ENCODE measurements at places on chromosomes 3 and 15.

GRCh38 chr15:89822951-89823711, 8.5 kb upstream of the ANPEP start:
- no peak for DNase-seq

DNA sequence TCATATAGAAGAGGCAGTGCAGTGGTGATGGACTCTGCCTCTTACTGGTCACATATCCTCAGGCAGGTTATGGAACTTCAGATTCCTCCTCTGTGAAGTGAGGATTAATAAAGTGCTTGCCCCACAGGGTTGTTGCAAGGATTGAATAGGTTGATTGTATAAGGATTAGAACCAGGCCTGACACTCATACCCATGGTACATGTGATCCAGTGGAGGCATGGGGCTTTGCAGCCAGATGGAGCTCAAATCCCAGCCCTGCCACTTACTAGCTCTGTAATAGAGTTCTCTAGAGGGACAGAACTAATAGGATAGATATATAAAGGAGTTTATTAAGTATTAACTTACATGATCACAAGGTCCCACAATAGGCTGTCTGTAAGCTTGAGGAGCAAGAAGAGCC, 184.6 kb upstream of the EIF1B start:
- DNase-seq = no peak

DNA sequence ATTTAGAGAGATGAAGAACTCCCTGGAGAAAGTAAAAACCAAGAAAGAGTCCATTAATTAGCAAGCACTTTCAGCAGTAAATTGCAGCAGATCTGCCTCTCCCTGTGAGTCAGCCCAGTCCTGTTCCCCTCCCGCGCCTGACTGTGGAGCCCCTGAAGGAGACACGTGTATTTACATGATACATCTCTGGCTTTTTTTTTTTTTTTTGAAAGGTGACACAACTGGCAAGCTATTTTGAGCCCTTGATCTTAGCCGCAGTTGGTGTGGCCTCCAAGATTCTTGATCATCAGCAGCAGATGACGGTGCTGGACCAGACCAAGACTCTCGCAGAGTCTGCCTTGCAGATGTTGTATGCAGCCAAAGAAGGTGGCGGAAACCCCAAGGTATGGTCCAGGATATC, 271.8 kb upstream of the TPM1 start:
- DNase-seq = no peak

GRCh38 chr3:139111392-139112229, 66.9 kb upstream of the PRR23C start:
- DNase-seq = peak; percentile 28

DNA sequence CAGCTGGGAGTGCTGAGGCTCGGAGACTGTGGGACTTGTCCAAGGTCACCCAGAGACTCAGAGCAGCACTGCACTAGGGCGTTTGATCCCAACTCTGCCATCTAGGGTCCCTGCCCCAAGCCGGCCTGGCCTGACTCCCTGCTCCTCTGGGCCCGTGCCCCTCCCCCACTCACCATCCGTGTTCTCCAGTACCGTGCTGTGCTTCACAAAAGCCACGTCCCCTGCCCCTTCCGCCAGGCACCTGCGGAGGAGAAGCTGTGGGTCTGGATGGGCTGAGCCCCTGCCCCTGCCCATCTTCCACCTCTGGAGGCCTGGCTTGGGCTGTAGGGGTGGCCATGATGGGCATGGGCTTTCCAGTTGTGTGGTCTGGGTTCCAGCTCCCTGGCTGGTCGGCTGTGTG, 8.4 kb downstream of the MELTF start:
- no peak for DNase-seq

GRCh38 chr3:177041021-177041729, 156.1 kb downstream of the TBL1XR1 start:
- DNase-seq = no peak

DNA sequence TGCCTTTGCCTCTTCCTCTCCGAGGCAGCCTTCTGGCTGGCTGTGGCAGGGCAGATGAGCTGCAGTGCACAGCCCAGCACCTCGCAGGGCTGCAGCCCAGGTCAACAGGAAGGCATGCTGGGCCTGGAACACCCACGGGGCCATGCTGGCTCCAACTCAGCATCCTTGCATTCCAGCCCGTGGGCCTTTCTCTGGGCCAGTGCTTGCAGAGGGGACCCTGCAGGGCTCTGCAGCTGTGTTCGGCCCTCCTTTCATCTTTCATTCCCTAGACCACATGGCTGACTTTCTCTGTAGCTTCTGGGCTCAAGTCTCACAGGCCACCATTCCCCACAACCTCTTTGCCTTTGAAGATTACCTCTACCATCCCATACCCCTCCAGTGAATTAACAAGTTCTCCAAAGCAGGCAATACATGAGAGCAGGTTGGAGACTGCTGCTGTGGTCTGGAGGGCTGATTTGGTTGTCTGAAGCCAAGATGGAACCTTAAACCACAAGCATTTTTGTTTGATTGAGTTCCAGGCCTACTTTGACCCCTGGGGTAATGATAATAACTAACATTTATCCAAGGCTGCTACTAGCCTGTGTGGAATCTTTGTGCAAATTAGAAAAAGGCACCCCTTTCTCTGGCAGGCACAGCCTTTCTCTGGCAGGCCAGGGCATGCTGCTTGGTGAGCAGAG, 5.9 kb downstream of the FAM131A start:
- no peak for DNase-seq

GRCh38 chr15:85494048-85494777, 113.8 kb downstream of the AKAP13 start:
- DNase-seq = no peak

- no peak for DNase-seq
Measured at GRCh38 chr3:174957081-174957480, 97.9 kb downstream of the NAALADL2 start.

DNA sequence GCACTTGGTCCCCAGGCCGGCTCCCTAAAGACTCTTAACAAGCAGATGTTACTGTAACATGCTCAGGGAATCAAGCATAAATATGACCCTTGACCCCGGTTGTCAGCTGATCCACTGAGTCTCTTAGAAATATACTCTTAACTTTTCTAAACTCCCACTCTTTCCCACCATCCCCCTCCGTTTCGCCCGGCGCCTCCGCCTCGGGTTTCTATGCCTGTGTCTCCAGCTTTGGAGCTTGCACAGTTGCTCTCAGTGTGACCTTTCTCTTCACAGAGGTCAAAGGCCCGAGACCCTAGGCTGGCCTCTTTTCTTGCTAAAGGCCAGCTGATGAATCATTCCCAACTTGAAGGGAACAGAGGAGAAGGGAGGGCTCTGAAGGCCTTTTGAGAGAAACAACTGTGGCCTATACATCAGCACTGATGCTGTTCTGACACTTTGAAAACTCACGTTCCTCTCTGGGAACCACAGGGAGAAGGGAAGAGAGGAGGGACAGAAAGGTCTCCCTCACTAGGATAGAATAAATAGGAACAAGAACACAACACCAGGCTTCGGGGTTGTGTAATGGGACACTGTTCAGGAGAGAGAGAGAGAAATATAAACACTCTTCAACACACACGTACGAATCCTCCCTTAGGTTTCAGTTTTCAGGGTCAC, 484.5 kb upstream of the NR2F2 start:
- no peak for DNase-seq

DNA sequence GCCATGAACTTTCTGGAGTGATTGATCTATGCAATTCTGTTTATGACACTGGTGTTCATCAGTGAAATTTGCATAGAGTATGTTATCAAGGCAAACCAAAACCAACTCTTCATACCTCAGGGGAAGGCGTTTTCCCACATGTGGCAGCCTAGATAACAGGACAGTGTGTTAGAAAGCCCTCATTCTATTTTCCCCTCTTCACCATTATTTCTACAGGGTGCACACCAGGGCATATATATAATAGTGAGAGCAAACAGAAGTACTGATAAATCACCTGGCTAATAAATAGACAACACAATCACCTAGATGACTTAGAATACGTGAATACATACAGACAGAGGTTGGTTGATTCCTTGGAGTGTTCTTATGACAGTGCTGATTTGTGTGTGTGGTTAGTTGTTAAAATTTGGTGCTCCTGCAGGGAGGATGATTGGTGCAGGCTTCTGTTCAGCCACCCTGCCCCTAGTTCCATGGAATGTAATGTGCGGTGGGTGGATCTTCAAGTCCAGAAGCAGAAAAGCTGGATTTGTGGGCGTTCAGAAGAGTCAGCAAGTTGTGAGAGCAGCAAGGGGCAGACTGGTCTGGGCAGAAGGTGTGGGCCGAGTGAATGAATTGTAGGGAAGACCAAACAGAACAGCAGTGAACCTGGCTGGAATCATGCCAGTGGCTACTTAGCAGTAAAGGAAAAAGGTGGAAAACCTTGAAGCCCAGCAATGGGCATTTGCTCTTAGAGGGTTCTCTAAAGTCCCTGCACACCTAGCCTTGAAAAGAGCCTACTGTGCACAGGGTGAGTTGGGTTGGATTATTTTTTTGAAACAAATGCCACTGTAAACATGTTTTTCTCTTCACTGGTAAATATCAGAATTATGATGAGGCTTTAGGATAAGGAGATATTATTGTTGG, 11.7 kb upstream of the RARRES1 start:
- DNase-seq = no peak
